ENCODE measurements at places on chromosomes 1 and 21. TPM values are rescaled to one million over a fixed set of nuclear protein-coding genes. Genes with fewer than 3 reads are reported as not detected.
A peak's percentile ranks its signal among the peaks of the same experiment; 100 is the strongest.

Gene BATF3
- 109 TPM for total RNA-seq

Gene UBL4B
- total RNA-seq = not detected

Gene ZBTB7B
- 74.8 TPM for total RNA-seq

Gene GJA8
- not detected for total RNA-seq

Gene PADI4
- total RNA-seq = 0.41 TPM

Gene RGS13
- 0.12 TPM for total RNA-seq

Gene KDM5B
- total RNA-seq = 69.9 TPM

DNA sequence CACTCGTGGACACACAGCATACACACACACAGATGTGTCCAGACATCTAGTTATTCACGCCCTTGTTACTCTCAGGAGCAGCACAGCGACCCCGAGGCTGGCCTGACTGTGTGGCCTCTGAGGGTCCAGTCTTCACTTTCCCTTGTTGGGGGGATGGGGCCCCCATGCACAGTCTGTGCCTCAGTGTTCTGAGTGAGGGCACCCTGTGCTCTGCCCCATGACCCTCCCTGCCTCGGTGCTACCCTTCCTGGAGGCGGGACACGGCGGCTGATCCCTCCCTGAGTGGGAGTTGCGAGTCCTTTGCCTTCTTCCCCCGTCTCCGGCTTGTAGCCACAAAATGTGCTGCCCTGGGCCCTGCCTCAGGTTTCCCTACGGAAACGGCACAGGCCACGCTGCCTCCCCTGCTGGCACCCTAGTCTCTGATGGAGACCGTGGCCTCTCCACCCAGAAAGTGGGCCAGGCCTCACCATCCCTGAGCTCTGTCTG lies 8.6 kb downstream of the CSTB start:
- H3K4me1 ChIP-seq = peaks cover 4% of the 10 kb centered on the region
- peaks cover 4% of the 10 kb centered on the region for H3K36me3 ChIP-seq
- no peak for DNase-seq
- H3K27ac ChIP-seq = no peak overlapping the region
- no peak overlapping the region for H3K4me3 ChIP-seq
- H3K27me3 ChIP-seq = no peaks in the 10 kb centered on the region

- peaks cover 2% of the 10 kb centered on the region for H3K4me1 ChIP-seq
- no peak for DNase-seq
- H3K27me3 ChIP-seq = no peaks in the 10 kb centered on the region
Observed at GRCh38 chr1:233025567-233025966, 75.2 kb downstream of the NTPCR start.

DNA sequence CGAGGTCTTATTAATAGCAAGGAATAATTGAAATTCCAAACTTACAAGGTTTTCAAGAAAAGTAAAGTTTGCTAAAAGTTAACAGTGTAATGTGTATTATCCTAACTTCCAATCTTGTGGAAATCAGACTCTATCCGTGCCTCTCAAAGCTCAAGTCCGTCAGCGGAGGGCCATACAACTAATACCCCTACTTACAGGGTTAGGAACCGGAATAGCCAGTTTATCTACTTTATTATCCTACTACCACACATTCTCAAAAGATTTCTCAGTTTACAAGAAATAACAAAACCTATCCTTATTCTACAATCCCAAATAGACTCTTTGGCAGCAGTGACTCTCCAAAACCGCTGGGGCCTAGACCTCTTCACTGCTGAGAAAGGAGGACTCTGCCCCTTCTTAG lies 457.8 kb downstream of the PTPRC start:
- no peaks in the 10 kb centered on the region for H3K27me3 ChIP-seq
- H3K36me3 ChIP-seq = peaks cover 27% of the 10 kb centered on the region
- H3K4me3 ChIP-seq = no peak overlapping the region
- DNase-seq = no peak
- peaks cover 3% of the 10 kb centered on the region for H3K4me1 ChIP-seq

DNA sequence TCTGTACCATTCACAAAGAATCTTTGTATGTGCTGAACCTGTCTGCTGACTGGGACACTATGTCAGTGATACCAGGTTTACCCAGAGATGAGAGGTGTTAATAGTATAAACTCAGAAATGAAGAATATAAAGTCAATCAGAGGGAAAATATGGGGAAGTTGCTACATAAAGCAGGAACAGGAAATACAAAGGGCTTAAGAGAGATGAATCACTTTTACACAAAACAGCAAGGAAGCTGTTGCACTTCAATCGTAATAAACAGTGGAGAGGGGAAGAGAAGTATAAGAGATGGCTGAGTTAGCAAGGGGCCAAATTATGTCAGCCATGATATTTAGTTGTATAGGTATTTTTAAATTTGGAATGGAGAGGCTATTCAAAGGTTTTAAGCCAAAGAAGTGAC lies 890.2 kb upstream of the NCAM2 start:
- no peaks in the 10 kb centered on the region for H3K27me3 ChIP-seq
- no peaks in the 10 kb centered on the region for H3K36me3 ChIP-seq
- DNase-seq = no peak

DNA sequence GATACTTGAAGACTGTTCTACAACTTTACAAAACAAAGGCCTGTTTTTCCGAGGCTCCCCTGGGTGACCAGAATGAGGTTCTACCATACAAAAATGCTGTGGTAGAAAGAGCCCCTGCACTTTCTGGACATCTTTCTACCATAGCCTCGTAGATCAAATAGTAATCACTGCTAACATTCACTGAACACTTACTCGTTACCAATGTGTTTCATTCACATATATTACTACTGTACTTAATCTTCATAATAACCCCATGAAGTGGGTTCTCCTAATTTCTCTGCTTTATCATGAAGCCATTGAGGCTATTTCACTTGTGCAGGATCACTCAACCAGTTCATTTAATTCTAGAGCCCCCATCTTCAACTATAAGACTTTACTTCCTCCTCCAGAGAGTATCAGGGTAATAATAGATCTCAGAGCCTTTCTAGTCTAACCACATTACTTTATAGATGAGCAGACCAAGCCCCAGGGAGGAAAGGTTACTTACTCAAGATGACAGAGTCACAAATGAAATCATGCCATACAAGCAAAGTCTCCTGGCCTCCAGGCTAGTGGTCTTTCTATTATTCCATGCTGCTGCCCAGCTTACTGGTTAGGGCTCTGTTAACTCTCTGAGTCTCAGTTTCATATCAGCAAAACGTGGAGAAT lies 46.7 kb upstream of the OSBPL9 start:
- DNase-seq = no peak
- peak overlapping the region; percentile 90 for H3K27ac ChIP-seq
- H3K4me3 ChIP-seq = no peak overlapping the region
- no peaks in the 10 kb centered on the region for H3K27me3 ChIP-seq
- H3K4me1 ChIP-seq = peaks cover 37% of the 10 kb centered on the region
- H3K36me3 ChIP-seq = no peaks in the 10 kb centered on the region

- peaks cover 1% of the 10 kb centered on the region for H3K27me3 ChIP-seq
- H3K27ac ChIP-seq = no peak overlapping the region
- H3K4me1 ChIP-seq = peaks cover 3% of the 10 kb centered on the region
- no peak for DNase-seq
- H3K36me3 ChIP-seq = peaks cover 17% of the 10 kb centered on the region
Observed at GRCh38 chr1:154574716-154575115, 7.1 kb downstream of the CHRNB2 start.

DNA sequence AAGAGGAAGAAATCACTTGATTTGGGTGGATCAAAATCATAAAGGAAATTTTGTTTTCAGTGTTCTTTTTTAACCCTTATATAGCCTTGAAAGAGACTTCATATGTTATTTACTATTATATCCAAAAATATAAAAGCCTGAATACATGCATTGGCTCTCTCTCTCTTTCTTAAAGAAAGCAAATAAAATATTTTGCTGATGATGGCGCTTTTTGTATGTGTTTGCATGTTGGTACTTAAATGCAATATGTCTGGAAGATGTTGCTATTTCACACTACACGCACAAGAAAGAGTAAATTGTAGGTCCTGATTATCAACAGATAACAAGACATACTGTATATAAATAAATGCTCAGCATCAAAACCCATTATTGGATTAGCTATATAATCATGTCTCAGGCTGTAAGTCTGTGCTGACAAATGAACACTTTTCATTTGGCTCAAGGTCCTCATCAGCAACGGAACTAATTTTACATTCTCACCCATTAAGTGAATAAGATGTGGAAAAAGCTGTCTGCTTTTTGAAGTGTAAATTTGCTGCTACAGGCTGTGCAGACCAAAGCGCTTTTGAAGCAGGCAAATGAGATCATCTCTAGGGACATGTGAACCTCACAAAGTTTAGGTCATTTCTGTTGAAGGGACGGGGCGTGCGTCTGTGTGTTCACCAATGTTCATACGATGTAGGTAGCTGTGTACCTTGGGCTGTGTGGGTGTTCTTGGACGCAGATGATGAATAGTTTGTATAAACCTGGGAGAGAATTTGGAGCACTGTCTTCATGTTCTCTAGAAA lies 122.4 kb upstream of the LMO4 start:
- no peak overlapping the region for H3K4me3 ChIP-seq
- no peak for DNase-seq
- peaks cover 51% of the 10 kb centered on the region for H3K27me3 ChIP-seq
- peaks cover 8% of the 10 kb centered on the region for H3K4me1 ChIP-seq
- no peak overlapping the region for H3K27ac ChIP-seq

DNA sequence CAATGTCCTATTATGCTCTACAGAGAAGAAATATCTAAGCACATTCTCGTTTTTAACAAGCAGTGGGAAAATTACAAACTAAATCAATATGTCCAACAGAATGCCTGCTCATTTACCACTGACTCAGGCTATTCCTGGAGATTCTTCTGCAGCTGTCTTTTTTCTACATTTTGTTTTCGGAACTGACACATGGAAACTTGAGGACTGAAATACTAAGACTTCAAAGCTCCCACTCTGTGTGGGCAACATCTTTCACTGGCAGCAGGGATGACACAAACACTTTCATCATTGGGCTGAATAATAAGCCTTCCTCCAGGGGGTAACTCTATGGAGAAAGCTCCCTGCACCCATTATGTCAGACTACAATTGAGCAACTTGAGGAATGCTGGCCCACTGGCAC lies 175.5 kb upstream of the NCAM2 start:
- DNase-seq = no peak
- H3K27ac ChIP-seq = no peak overlapping the region
- H3K4me3 ChIP-seq = no peak overlapping the region

- peaks cover 3% of the 10 kb centered on the region for H3K27me3 ChIP-seq
- peak overlapping the region; percentile 79 for H3K27ac ChIP-seq
- H3K4me3 ChIP-seq = peak overlapping the region; percentile 15
- H3K4me1 ChIP-seq = peaks cover 33% of the 10 kb centered on the region
Observed at GRCh38 chr1:211843018-211843417, 12.5 kb upstream of the LPGAT1 start.

DNA sequence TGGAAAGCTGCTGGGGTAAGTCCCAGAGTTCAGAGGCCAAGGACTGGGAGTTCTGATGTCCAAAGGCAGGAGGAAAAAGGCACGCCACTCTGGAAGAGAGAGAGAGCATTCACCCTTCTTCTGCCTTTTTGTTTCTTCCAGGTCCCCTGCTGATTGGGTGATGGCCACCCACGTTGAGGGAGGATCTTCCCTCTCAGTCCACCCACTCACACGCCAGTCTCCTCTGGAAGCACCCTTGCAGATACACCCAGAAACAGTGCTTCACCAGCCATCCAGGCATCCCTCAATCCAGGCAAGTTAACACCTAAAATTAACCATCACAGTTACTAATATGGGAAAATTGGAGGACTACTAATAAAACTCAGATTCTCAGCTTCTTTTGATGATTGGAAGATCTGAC lies 66.1 kb upstream of the PARP1 start:
- no peak overlapping the region for H3K4me3 ChIP-seq
- peaks cover 19% of the 10 kb centered on the region for H3K27me3 ChIP-seq
- H3K4me1 ChIP-seq = peaks cover 1% of the 10 kb centered on the region
- H3K27ac ChIP-seq = no peak overlapping the region
- DNase-seq = no peak

DNA sequence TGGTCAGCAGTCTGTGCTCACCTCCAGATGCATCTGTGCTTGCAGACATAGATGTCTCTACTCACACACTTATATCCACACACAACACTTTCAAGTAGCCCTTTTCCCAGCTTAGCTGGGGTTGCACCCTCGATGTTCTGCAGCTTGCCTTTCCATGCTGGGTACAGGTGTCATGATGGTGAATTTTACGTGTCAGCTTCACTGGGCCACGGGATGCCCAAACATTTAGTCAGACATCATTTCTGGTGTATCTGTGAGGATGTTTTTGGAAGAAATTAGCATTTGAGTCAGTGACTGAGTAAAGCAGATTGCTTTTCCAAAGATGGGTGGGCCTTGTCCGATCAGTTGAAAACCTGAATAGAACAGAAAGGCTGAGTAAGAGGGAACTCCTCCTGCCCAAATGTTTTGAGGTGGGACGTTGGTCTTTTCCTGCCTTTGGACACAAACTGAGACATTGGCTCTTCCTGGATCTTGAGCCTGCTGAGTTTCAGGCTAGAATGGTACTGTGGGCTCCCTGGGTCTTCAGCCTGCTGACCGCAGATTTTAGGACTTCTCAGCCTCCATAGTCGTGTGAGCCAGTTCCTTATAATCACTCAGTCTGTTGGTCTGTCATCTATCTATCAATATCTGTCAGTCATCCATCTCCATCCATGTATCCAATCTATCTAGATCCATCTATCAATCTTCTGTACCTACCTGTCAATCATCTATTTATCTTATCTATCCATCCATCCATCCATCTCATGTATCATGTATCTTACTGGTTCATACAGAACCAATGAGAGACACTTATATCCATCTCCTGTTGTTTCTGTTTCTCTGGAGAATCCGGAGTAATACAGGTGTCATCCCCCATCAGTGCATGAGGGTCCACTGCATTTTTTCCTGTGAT lies 12.7 kb upstream of the OBSCN start:
- no peaks in the 10 kb centered on the region for H3K27me3 ChIP-seq
- H3K27ac ChIP-seq = no peak overlapping the region
- peaks cover 15% of the 10 kb centered on the region for H3K36me3 ChIP-seq
- H3K4me1 ChIP-seq = no peaks in the 10 kb centered on the region
- no peak overlapping the region for H3K4me3 ChIP-seq

- H3K4me1 ChIP-seq = no peaks in the 10 kb centered on the region
- peaks cover 6% of the 10 kb centered on the region for H3K36me3 ChIP-seq
- H3K4me3 ChIP-seq = no peak overlapping the region
- no peak for DNase-seq
- no peak overlapping the region for H3K27ac ChIP-seq
- no peaks in the 10 kb centered on the region for H3K27me3 ChIP-seq
Observed at GRCh38 chr1:9352377-9353134, 59.9 kb downstream of the SPSB1 start.

- H3K4me3 ChIP-seq = no peak overlapping the region
- DNase-seq = no peak
- peaks cover 3% of the 10 kb centered on the region for H3K27me3 ChIP-seq
- no peaks in the 10 kb centered on the region for H3K36me3 ChIP-seq
Observed at GRCh38 chr1:24756395-24756794, 11.1 kb downstream of the CLIC4 start.

GRCh38 chr21:35136586-35137219 lies 87.6 kb upstream of the RUNX1 start:
- H3K27me3 ChIP-seq = no peaks in the 10 kb centered on the region
- no peak for DNase-seq
- H3K27ac ChIP-seq = no peak overlapping the region
- no peak overlapping the region for H3K4me3 ChIP-seq
- H3K36me3 ChIP-seq = no peaks in the 10 kb centered on the region
- peaks cover 13% of the 10 kb centered on the region for H3K4me1 ChIP-seq

GRCh38 chr1:93328809-93329760 lies 16.6 kb upstream of the DR1 start:
- H3K27me3 ChIP-seq = no peaks in the 10 kb centered on the region
- no peaks in the 10 kb centered on the region for H3K4me1 ChIP-seq
- DNase-seq = no peak
- H3K4me3 ChIP-seq = no peak overlapping the region
- peaks cover 6% of the 10 kb centered on the region for H3K36me3 ChIP-seq
